ENCODE measurements at places on chromosomes 16 and 17.

DNA sequence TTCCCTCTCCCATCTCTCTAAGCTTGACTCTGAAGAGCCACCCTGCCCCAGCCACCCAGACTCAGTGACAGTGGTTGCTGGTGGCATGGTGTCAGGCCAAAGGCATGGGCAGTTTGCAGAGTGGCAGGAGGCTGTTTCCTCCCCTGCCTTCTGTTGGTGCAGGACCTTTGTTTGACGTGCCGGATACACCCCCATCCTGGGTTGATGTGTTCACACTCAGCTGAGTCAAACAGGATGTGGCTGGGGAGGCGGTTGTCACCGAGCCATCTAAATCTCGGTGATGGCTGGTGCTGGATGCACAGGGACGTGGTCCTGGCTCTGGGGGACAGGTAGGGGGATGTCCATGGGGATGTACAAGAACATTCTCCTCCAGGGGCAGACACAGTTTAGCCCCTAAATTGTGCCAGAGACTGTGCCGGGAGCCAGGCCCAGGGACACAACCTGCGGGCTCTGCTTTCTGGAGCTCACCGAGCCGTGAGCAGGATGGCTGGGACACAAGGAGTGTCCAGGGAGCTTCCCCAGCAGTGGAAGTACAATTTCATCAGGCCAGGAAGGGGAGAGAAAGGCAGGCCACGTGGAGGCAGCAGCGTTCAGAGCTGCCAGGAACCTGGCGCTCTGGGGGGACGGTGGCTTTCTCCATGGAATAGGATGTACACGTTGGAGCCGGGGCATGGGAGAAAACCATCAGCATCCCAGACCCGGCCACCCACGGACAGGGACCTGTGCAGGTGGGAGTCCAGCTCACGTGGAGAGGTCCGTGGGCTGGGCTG, 264.2 kb downstream of the SEC14L1 start:
- peak; percentile 48 for DNase-seq

DNA sequence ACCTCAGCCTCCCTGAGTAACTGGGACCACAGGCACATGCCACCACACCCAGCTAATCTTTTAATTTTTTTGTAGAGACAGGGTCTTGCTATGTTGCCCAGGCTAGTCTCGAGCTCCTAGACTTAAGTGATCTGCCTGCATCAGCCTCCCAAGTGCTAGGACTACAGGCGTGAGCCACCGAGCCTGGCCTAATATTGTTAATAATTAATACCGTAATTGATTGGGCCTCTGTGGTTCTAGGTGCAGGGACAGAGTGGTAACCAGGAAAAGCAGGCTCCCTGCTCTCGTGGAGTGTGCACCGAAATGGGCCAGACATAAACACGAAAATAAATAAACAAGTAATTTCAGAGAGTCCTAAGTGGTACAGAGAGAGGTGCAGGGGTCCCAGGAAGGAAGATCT, 241.0 kb downstream of the GSG1L start:
- no peak for DNase-seq

DNA sequence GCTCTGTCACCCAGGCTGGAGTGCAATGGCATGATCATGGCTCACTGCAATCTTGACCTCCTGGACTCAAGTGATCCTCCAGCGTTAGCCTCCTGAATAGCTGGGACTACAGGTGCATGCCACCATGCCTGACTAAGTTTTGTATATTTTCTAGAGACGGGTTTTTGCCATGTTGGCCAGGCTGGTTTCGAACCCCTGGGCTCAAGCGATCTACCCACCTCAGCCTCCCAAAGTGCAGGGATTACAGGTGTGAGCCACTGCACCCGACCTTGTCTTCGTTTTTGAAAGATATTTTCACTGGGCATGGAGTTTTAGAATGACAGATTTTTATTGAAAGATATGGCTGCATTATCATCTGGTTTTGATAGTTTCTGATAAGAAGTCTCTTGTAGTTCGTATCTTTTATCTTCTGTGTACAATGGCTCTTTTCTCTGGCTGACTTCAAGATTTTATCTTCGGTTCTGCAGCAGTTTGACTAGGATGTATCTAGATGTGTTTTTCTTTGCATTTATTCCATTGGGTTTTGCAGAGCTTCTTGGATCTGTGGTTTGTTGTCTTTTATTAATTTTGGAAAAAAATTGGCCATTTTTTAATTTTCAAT, 14.6 kb downstream of the ADGRG5 start:
- no peak for DNase-seq

DNA sequence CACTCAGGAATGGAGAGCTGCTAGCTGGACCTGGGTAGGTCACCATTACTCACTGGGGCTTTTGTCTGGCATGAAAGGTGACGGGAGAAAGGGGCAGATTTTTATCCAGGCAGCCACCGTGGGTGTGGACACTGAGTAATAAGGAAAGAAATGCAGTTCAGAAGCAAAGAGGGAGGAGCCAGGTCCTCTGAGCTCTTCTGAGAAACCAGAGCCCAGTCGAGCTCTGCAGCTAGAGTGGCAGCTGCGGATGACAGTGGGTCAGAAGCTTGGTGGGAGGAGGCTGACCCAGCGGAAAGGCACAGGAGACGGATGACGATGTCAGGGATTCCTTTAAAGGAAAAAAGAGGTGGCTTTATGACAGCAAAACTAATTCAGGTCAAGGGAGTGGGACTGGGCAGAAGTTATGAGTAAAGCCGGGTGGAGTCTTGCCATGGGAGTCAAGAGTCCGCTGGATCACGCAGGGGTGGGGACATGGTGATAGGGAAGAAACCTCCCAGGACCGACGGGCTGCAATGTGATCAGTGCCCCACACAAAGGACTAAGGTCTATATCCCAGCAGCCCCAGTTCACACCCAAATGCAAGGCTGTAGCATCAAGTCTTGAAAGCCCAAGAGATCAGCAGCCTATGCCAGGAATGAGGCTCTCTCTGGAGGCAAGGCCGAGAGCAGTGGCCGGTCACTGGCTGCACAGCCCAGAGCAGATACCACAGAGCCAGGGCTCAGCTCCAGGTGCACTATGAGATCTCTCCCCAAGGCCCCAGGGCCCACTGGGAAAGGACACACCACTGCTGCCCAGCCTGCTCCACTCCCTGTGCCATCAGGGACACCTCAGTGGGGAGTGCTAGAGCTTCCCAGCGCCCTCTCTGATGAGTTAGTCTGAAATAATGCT, 6.3 kb upstream of the MNT start:
- peak; percentile 90 for DNase-seq

Measured in GM04503 (cell line).